ENCODE measurements at places on chromosomes 7 and 10.

GRCh38 chr10:124145109-124145870 lies 51.9 kb upstream of the CHST15 start:
- DNase-seq = peak; percentile 95

DNA sequence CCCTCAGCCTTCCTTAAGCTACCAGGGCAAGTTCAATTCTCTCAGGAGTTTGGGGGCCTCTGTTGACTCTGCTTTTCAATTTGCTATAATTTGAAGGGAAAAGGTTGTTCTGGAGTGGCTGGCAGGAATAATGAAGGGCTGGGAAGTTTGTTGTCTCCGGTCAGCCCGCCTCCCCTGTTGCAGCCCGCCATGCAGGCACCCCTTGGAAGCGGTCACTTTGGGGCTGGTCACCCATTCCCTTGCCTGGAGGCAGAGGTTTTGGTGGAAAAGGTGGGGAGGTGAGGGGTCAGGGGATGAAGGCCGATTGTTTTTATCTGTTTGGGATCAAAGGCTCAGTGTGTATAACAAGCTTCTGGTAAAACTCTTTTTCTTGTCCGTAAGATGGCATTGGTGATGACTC lies 79.1 kb downstream of the GRK5 start:
- DNase-seq = no peak

- no peak for DNase-seq
Measured at GRCh38 chr10:125091891-125092290, 68.5 kb downstream of the CTBP2 start.

- DNase-seq = no peak
Measured at GRCh38 chr7:157434231-157434630, 97.4 kb downstream of the DNAJB6 start.

DNA sequence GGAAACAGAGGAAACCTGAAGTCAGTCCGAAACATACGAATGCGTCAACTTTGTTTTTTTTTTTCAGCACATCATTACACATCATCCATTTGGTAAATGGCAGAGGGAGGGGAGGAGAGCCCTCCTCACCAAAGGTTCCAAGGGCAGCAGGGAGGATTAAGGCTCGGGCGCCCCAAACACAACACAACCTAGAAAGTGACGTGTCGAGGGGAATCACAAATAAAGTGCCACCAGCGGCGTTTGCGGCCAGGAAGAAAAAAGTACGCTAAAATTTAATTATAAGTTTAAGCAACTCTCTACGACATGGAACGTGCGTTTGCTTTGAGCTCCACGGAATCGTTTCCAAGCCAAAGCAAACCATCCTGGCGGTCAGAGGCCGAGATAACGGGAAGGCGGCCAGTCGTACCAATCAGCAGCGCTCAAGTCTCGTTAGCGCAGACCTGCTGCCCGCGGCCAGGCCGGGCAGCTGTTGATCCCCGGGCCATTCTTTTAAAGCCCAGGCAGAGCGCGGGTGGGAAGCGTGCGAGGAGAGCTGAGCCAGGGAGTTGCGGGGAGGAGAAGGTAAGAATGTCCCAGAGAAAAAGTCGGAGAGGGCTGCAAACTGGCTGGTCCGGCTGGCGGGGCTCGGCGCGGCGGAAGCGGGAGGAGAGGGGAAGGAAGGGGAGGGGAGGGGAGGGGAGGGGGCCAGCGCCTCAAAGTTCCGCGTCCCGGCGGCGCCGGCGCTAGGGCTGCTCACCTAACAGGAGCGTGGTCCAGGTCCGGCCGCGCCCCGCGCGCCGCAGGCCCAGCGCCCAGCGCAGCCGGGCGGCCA lies 719 bp downstream of the DPY19L1 start:
- peak; percentile 15 for DNase-seq

DNA sequence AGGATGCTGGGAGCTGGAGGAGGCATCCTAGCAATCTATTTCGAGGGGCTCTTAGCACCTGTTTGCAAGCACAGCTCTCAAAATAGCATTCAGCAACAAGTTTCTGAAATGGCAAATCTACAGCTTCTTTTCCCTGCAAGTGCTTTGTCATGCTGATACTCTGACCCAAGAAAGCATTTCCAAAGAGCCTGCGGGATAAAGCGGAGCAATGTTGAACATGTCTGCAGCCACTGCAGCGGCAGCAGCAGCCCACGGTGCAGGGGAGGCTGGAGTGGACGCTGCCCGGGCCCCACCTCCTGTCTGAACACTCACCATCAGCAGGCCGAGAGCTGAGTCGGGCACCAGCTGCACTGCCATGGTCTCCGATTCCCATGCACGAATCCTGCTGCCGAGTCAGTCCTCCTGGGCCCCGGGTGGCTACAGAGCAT lies 964 bp downstream of the FRMD4A start:
- DNase-seq = no peak

- DNase-seq = no peak
Measured at GRCh38 chr10:113232928-113233511, 283.0 kb downstream of the TCF7L2 start.

DNA sequence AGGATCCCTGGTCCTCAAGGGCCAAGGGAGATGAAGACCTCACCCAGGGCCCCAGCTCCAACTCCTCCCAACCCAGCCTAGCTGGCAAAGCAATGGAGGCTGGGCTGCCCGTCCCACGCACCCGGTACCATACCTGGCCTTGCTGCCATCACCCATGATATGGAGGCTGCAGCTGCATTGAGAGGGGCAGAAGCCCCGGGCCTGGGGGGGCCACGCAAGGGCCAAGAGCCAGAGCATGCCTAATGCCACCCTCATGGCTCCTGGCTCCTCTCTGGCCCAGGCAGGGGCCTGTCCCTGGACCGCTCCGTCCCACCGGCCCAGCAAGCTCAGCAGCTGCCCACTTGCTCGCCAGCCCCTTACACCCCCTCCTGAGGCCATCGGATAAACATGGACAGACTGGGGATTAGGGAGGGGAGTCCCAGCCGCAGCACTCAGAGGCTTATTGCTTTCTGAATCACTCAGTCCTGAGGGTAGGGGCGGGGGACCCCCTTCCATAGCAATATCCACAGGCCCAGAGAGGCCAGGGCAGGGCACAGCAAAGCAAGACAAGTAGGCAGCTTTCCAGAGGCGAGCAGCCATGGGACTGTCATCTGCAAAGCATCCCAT lies at the start of gene LRIT1:
LRIT1 (minus strand) TSS at position 362 of the 606 bp plus-strand sequence; CDS start at position 255, 107 bp downstream.
- DNase-seq = no peak

- no peak for DNase-seq
Measured at GRCh38 chr10:91088300-91089140, 131.9 kb upstream of the PCGF5 start.

GRCh38 chr7:25805027-25805687 lies 346.8 kb upstream of the NFE2L3 start:
- DNase-seq = no peak
